ENCODE measurements at places on chromosomes 7 and 10.

DNA sequence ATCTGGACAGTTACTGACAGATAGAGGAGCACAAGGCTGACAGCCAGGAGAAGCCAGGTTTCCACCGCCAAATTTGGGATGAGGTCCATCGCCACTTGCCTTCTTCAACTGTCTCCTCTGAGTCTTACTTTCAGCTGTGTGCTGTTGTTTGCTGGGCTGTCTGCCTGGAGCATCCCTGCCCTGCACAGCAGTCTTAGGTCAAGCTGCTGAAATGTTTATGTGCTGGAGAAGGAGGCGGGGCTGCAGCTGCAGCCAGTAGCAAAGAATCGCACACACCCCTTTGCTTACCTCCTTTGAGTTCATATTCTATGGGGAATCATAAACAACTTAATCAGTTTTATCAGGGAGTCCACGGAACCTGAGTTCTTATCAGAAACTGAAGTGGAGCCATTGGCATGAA is 20.1 kb upstream of the CYP3A5 start:
- no peak for DNase-seq

- no peak for DNase-seq
These were observed 750 bp downstream of the ZNF398 start for GRCh38 chr7:149147752-149148653.

DNA sequence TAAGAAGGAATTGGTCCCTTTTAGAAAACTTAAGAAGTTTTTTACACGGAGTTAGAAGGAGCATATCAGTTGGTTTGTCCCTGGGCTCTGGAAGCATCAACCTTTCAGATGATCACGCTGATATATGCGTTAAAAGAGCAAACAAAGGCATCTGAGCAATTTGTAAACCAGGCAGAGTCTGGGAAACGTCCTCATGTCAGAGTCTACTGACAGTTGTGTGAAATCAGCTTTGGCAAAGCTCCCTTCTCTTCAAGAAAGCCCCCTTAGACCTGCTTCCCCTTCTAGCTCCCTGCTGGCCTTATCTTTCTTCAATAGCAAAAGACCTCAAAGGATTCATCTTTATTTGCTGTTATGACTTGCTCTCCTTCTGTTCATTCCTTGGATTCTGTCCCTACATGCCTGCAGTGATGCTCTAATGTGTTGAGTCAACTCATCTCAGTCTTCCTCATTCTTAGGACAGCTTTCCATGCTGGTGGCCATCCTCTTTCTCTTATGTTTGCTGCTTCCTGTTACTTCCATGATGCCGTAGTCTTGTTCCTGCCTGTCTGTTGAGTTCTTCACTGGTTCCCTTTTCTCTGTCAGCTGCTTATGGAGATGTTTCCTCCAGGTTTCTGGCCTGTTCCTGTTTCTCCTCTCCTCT is 106.5 kb upstream of the BMPER start:
- no peak for DNase-seq

DNA sequence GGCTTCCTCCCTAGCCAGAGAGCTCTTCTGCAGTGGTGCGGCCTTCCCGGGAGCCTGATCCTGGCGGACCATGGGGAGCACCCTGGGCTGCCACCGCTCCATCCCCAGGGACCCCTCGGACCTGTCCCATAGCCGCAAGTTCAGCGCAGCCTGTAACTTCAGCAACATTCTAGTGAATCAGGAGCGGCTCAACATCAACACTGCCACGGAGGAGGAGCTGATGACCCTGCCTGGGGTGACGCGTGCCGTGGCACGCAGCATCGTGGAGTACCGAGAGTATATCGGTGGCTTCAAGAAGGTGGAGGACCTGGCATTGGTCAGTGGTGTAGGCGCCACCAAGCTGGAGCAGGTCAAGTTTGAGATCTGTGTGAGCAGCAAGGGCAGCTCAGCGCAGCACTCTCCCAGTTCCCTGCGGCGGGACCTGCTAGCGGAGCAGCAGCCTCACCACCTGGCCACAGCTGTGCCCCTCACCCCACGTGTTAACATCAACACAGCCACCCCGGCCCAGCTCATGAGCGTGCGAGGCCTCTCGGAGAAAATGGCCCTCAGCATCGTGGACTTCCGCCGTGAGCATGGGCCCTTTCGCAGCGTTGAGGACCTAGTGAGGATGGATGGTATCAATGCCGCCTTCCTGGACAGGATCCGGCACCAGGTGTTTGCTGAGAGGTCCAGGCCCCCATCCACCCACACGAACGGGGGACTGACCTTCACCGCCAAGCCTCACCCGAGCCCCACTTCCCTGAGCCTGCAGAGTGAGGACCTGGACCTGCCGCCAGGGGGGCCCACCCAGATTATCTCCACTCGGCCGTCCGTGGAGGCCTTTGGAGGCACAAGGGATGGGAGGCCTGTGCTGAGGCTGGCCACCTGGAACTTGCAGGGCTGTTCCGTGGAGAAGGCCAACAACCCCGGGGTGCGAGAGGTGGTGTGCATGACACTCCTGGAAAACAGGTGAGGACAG is 1.5 kb downstream of the EEPD1 start:
- no peak for DNase-seq

- no peak for DNase-seq
These were observed 196.1 kb upstream of the GALNT17 start for GRCh38 chr7:70935854-70936253.

DNA sequence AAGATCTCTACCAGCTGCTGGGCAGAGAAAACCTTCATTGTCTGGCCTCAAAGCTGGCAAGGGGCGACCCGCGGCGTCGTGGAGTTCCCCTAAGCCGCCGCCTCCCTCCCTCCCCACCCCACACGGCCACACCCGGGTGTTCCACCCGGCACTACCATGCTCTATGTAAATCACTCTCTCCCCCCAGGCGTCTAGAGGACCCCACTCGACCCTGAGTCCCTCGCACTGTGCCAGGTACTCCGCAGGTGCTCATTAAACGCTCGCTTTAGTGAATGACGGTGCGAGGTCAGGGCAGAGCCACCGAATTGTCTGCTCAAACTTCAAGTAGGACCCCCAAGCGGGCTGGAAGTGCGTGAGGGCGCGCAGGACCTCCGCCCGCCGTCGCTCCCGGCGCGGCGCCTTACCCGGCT is 628 bp downstream of the PARP12 start:
- DNase-seq = no peak
